WTC11 (cell line): ENCODE measurements at places on chromosomes 12 and 14. TPM values are rescaled to one million over a fixed set of nuclear protein-coding genes. Genes with fewer than 3 reads are reported as not detected.

- no peaks in the 10 kb centered on the region for H3K27me3 ChIP-seq
- H3K27ac ChIP-seq = no peak overlapping the region
Observed at GRCh38 chr12:62581288-62582064, 114.8 kb downstream of the MON2 start.

GRCh38 chr14:104984056-104984894, 1.3 kb upstream of the CLBA1 start:
- peak overlapping the region; percentile 52 for H3K4me3 ChIP-seq
- no peaks in the 10 kb centered on the region for H3K36me3 ChIP-seq
- no peak overlapping the region for H3K27ac ChIP-seq
- H3K4me1 ChIP-seq = 0 out of 2 replicates have a peak, but pooled peaks cover 4% of the 10 kb centered on the region

GRCh38 chr12:121579190-121579791, 1.5 kb downstream of the KDM2B start:
- H3K27me3 ChIP-seq = no peaks in the 10 kb centered on the region
- H3K27ac ChIP-seq = peak overlapping the region; percentile 100
- peaks cover 50% of the 10 kb centered on the region for H3K4me1 ChIP-seq
- peaks cover 20% of the 10 kb centered on the region for H3K36me3 ChIP-seq

DNA sequence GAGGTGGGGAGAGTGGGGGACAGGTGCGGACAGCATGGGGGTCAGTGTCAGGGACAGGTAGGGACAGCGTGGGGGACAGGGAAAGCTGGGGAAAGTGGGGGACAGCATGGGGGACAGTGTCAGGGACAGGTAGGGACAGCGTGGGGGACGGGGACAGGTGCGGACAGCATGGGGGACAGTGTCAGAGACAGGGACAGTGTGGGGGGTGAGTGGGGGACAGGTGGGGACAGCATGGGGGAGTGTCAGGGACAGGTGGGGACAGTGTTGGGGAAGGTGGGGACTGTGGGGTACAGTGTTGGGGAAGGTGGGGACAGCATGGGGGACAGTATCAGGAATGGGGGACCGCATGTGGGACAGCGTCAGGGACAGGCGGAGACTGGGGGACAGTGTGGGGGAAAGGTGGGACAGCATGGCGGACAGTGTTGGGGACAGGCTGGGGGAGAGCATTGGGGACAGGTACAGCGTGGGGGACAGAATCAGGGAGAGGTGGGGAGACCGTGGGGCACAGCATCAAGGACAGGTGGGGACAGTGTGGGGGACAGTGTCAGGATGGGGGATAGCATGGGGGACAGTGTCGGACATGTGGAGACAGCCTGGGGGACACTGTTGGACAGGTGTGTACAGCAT, 96.1 kb downstream of the TMEM121 start:
- H3K36me3 ChIP-seq = peaks cover 15% of the 10 kb centered on the region
- H3K4me3 ChIP-seq = no peak overlapping the region
- H3K27me3 ChIP-seq = peaks cover 3% of the 10 kb centered on the region
- no peaks in the 10 kb centered on the region for H3K4me1 ChIP-seq

DNA sequence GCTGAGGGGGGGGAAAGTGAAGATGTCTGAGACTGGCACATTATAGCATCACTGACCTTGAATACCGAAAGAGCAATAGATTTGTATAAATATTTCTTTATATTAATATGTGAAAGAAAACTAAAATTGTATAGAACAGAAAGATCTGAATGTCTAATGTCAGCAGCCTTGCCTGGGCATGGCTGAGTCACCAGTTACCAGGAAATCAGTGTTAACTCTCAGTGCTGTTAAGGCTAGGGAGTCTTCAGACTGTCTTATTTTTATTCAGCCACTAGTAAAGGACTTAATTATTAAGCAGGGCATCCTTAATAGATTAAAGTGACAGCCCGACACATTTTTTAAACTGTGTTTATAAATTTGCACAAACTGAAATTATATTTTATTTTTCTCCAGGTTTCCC, 122.9 kb upstream of the AEBP2 start:
- H3K27me3 ChIP-seq = no peaks in the 10 kb centered on the region
- H3K27ac ChIP-seq = no peak overlapping the region
- no peaks in the 10 kb centered on the region for H3K4me1 ChIP-seq
- no peak for DNase-seq

DNA sequence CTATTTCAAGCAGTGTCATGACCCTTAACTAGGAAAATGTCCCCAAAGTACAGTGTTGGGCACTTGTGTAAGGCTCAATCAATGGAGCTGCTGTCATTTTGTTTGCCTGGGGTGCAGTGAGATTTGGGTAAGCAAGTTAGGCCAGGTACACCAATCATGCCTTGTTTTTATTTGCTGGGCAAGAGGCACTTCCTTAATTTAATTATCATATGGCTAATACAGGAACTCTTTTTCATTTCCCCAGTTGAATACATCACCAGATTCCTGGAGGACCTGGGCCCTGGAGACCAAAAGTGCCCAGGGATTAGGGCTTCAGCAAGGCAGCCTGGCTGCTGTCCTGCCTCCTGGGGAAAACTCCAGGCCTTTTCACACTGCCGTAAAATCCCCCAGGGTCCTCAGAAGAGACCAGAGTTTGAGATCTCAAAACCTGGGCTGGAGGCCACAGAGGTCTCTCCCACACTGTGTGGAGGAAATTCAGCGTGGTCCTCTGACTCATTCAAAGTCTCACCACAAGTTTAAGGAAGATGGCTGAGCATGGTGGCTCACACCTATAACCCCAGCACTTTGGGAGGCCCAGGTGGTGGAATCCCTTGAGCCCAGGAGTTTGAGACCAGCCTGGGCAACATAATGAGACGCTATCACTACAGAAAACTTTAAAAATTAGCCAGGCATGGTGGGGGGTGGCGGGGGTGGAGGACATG, 28.4 kb upstream of the FOXN3 start:
- no peak for DNase-seq
- no peaks in the 10 kb centered on the region for H3K27me3 ChIP-seq
- H3K4me1 ChIP-seq = peaks cover 69% of the 10 kb centered on the region
- H3K4me3 ChIP-seq = no peak overlapping the region
- H3K36me3 ChIP-seq = 0 out of 2 replicates have a peak, but pooled peaks cover 3% of the 10 kb centered on the region

- no peaks in the 10 kb centered on the region for H3K27me3 ChIP-seq
- H3K36me3 ChIP-seq = no peaks in the 10 kb centered on the region
- no peak overlapping the region for H3K27ac ChIP-seq
- no peak for DNase-seq
- H3K4me3 ChIP-seq = no peak overlapping the region
- no peaks in the 10 kb centered on the region for H3K4me1 ChIP-seq
Observed at GRCh38 chr14:76651410-76652055, 109.7 kb upstream of the VASH1 start.

- H3K36me3 ChIP-seq = no peaks in the 10 kb centered on the region
- DNase-seq = no peak
- peak overlapping the region; percentile 95 for H3K4me3 ChIP-seq
- H3K27me3 ChIP-seq = no peaks in the 10 kb centered on the region; the same call in none of the 2 replicates
- H3K27ac ChIP-seq = peak overlapping the region; percentile 92
Observed at GRCh38 chr14:52694761-52695480, 437 bp downstream of the ERO1A start.

- no peak for DNase-seq
- H3K36me3 ChIP-seq = peaks cover 14% of the 10 kb centered on the region
- no peaks in the 10 kb centered on the region for H3K4me1 ChIP-seq
- H3K27me3 ChIP-seq = no peaks in the 10 kb centered on the region
- no peak overlapping the region for H3K27ac ChIP-seq
Observed at GRCh38 chr12:105206686-105207374, 29.1 kb downstream of the APPL2 start.

TPH2 gene
- 0.55 to 0.83 TPM (median 0.64 TPM) in 3 replicates for total RNA-seq

AQP6 gene
- total RNA-seq = 0.09 to 0.21 TPM (median 0.18 TPM) in 3 replicates

USP44 gene
- total RNA-seq = 93.4 to 120 TPM (median 116 TPM) in 3 replicates
